ENCODE measurements at places on chromosomes 4 and X.

- DNase-seq: no peak
Measured at GRCh38 chrX:31092476-31092875, 20.6 kb upstream of the FTHL17 start.

DNA sequence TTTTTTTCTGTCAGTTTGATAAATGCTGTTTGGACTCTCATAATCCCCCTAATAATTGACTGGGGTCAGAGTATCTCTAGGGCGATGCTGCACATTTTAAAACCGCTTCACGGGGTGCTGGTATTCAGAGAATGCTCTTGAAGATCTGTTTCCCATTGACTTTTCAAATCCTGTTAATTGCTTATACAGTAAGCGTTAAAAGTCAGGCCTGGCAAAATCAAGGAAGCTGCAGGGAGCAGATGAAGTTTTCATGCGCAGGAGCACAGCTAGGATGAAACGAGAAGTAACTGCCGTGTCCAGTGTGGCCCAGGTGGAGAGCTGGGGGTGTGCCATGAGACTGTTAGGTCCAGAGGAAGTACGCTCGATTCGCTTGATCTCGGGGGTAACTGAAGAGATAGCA, 312.9 kb downstream of the TRIML1 start:
- DNase-seq: no peak

GRCh38 chr4:11415409-11416070, 13.2 kb downstream of the HS3ST1 start:
- DNase-seq: no peak

DNA sequence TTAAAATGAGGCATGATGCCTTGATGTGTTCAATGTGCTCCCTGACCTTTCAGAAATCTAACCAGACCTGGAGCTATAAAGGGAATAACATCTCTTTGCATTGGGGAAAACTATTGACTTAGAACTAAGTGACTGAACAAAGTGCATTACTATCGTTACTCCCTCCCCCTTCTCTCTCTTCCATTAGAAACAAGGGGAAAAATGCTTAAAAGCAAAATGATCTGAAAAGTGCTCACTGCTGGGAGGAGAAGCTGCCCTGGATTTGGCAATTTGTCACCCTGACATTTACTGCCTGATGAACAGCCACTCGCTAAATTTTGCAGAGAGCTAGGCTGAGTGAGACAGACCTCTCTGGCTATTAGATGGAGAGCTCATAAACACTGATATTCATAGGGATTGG, 48.6 kb upstream of the PARM1 start:
- DNase-seq: no peak

DNA sequence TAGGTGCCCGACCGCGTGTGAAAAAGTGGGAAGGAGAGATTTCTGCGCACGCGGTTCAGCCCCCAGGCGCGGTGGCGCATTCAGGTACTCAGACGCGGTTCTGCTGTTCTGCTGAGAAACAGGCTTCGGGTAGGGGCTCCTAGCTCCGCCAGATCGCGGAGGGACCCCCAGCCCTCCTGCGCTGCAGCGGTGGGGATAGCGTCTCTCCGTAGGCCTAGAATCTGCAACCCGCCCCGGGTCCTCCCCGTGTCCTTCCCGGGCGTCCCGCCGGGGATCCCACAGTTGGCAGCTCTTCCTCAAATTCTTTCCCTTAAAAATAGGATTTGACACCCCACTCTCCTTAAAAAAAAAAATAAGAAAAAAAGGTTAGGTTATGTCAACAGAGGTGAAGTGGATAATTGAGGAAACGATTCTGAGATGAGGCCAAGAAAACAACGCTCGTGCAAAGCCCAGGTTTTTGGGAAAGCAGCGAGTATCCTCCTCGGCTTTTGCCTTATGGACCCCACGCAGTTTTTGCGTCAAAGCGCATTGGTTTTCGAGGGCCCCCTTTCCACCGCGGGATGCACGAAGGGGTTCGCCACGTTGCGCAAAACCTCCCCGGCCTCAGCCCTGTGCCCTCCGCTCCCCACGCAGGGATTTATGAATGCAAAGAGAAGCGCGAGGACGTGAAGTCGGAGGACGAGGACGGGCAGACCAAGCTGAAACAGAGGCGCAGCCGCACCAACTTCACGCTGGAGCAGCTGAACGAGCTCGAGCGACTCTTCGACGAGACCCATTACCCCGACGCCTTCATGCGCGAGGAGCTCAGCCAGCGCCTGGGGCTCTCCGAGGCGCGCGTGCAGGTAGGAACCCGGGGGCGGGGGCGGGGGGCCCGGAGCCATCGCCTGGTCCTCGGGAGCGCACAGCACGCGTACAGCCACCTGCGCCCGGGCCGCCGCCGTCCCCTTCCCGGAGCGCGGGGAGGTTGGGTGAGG, 3.7 kb downstream of the SHOX start:
- DNase-seq: no peak

- DNase-seq: no peak
Measured at GRCh38 chr4:27790911-27791310, 930.3 kb downstream of the STIM2 start.

GRCh38 chr4:17072483-17072882, 174.0 kb upstream of the LDB2 start:
- DNase-seq: no peak

GRCh38 chr4:75973766-75974165, 17.0 kb downstream of the SDAD1 start:
- no peak for DNase-seq

DNA sequence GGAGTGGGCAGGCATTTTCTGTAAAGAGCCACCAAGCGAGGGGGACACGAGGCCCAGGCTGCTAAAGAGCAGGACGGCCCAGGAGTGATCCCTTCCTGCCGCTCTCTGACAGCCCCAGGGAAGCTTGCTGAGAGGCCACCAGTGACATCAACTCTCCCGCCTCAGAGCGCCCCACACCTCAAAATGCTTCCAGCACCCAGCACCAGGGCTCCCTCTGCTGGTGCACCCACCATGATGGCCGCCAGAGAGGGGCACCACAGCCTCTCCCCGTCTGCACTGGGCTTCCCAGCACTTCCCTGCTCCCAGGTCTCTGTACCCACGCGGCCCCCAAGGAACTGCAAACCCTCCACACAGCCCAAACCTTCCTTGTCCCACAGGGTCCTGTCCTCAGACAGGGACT, 40.4 kb downstream of the GAK start:
- peak; percentile 29 for DNase-seq

DNA sequence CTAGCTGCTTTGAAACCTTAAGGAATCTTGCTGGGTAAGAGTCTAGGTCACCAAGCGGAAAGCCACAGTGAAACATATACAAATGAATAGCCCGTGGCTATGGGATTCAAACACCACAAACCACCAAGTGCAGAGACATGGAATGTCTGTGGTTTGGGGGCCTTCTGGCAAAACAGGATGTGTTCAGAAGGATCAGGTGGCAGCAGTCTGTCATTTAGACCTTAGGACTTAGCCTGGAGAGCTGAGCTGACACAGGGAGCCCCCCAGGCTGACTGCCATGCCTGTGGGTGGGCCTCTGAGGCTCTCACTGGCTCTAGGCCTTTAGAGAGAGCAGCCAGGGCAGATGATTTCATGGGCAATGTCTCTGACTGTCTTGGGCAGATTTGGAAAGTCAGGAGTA, 225.6 kb downstream of the FBXW7 start:
- peak; percentile 72 for DNase-seq

DNA sequence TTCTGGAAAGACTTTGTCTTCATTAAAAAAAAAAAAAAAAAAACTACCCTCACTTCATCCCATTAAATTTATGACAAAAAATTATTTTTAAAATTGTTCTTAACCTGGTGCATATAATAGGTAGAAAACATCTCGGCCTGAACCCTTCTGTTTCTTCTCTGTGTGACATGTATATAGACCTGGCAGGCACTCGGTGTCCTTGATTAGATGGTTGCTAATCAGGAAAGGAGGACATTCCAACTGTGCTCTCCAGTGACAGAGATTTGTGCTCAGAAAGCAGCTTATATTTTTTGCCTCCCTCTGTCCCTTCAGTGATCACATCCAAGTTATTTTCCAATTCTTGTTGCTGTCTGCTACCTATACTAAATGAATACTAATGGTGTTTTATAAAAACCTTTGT, 355.6 kb downstream of the CBLL2 start:
- DNase-seq: no peak

DNA sequence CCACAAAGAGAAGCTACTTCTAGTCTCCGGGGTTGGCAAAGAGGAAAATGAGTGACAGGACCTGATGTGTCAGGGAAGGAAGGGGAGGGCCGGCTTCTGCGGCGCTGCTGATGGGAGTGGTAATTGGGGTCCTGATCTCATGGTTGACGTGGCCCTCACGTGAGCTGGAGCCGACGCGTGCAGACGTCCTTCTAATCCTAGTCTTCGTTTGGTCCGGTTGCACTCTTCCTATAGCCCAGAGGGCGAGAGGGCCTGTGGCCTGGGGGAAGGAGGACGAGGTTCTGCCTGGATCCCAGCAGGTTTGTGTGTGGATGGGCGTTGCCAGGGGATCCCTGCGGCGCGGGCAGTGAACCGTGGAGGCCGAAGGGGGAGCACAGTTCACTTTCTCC, at the start of gene ARMCX1:
ARMCX1 (plus strand) TSS at position 186 of the 389 bp plus-strand sequence. CDS start 2,384 bp downstream, outside the sequence.
- DNase-seq: no peak

GRCh38 chrX:134542485-134542884, 82.5 kb downstream of the HPRT1 start:
- peak; percentile 63 for DNase-seq

DNA sequence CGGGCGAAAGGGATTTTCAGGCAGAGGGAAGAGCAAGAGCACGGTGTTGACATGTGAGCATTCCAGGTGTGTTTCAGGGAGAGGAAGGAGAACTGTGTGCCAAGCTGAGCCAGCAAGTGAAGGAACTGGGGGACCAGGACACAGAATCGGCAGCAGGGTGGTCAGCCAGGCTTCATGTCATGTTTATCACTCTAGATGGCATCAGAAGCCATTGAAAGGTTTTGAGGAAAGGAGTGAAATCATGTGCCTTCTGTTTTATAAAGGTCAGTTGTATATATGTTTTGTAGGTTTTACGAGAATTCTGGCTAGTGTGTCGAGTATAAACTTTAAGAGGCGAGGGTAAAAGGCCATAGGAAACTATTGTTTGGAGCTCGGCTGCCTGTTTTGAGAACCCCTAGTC, 682.3 kb downstream of the TRIML1 start:
- no peak for DNase-seq

DNA sequence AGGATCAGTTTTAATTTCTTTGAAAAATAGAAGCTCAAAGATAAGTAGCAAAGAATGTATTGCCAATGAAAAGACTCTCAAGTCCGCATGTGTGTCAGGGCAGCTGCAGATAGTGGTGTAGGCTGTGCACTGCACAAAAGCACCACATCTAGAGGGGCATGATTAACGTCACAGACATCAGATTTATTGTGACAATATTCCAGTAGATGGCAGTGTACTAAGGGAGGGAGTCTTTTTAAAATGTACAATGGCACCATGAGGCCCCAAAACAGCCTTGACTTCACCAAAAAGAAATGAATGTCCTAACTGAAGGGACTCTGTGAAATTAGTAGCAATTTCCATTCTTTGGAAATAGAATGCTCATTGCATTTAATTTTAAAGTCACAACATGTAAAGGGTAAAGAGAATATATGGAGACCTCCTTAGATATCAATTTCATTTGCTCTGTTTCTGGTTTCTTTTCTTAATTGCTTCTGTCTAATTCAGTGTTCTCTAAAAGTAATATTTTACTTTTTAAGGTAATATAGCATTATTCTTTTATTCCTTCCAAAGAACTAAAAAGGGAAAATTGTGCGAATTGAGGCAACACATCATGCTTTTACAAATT, 98.4 kb downstream of the ZNF827 start:
- no peak for DNase-seq

DNA sequence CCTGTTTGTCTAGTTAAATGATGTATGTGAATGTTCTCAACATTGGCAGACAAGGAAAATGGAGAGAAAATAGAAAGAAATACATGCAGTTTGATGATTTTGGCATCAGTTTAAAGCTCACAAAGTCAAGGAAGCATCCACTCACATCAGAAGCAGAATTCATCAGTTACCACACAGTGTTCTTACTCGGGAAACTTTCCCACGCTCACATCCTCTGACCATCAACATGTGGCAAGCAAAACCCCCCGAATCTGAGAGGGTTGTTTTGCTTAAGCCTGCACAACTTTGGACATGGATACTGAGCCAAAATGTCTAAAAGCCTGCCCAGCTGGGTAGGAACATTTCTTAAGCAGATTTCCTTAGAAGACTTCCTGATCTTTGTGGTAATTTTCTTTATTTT, 407.6 kb downstream of the ANKRD50 start:
- no peak for DNase-seq

DNA sequence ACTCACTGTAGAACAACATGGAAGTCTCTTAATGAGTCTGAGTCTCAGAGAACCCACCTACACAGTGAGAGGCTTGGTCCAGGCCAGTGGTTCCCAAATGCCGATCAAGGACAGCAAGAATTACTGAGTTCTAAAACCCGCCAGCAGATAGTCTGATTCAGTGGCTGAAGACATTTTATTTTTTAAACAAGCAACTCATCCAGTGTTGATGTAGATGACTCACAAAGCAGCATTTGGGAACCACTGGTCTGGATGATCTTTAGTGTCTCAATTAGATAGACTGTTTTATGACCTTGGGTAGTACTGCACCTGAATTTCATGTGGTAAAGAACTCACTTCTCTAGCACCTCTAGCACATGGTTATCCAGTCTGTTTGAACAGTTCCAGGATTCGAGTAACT, 193.6 kb downstream of the FBXW7 start:
- DNase-seq: no peak

DNA sequence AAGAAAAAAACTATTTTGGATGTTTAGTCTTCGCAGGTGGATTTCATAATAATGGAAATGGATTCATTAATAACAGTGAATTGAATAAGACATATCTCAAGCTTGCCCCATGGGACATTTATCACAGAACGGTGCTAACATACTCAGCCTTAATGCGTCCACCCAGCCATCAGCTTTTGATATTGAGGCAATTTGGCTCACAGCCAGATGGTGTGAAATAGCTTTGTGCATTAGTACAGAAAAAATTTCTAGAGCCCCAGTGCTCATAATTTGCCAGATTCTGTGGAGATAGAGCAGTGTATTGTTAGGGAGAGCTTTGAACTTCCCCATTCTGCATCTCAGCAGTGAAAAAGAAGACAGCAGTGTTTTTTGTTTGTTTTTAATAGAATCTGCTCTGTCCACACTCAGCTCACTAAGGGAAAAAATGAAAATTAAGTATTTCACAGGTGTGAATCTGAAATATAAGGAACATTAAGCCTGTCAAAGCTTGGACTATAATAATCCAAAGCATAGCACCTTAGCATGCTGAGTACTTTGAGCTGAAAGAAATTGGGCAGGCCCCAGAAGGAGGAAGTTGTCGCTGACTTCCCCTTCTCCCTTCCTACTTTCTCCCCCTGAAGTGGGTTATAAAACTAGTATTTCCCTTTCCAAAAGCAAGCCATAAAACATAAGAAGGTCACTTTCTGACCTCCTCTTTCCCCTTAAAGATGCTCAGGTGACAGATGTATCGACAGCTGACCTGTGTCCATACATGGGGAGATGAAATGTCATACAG, 295.8 kb downstream of the MAGEB5 start:
- no peak for DNase-seq

DNA sequence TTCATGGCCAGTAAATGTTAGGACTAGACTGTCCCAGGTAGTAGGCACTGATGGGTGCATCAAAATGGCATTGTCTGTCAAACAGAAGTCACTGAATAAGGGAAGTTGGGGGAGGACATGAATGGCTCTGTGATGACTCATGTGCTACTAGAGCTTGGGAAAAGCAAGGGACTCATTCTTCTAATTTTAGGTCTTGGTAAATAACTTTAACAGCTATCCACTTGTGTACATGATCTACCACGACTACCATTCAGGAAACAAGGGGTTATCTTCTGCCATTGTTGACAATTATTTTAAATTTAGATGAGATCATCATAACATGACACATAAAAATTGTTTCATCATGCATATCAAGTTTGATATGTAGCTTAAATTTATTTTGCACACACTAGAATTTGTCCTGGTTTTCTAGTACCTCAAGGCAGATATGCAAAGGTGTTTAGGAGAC, 6.3 kb downstream of the AREG start:
- DNase-seq: no peak

GRCh38 chrX:138986235-138986634, 274.7 kb upstream of the FGF13 start:
- DNase-seq: no peak

Measured in DND-41 (cell line).